ENCODE measurements at places on chromosomes 1 and 21.

DNA sequence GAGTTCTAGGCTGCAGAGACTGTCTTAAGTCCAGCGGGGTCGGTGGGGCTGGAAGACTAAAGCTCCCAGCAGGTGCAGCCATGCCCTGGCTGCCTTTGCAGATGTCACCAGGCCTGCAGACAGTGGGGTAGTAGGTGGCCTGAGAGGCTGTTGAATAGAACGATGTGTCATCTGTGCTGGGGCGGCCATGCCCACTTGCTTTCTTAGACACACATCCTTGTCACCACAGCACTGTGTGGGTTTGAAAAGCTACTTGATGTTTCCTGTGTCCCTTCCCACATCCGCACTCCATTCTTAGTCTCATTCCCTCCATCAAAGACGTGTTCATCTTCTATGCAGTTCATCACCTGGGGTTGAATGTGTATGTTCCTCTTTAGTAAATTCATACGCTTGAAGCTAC lies 184.5 kb upstream of the TMEM51 start:
- no peak for DNase-seq

DNA sequence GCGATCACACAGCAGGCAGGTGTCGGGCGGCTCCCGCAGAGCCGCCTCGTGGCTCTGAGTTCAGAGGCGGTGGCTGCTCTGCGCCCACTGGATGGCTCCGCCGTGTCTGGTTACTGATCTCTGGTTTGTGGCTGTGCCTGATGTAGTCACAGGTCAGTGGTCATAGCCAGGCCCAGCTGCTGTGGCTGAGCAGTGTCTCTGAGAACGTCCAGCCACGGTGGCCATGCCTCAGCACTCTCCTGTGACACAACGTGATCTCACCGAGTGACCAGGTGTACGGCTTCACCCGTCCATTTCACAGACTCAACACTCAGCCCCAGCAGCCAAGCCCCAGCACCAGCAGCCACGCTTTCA lies 61.2 kb downstream of the KCNN3 start:
- no peak for DNase-seq

DNA sequence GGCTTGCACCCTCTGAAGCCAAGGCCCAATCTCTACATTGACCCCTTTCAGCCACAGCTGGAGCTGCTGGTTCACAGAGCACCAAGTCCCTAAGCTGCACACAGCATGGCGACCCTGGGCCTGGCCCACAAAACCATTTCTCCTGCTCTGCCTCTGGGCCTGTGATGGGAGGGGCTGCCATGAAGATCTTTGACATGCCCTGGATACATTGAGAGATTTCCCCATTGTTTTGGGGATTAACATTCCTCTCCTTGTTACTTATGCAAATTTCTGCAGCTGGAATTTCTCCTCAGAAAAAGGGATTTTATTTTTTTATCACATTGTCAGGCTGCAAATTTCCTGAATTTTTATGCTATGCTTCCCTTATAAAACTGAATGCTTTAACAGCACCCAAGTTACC lies 235.8 kb downstream of the COL11A1 start:
- no peak for DNase-seq

DNA sequence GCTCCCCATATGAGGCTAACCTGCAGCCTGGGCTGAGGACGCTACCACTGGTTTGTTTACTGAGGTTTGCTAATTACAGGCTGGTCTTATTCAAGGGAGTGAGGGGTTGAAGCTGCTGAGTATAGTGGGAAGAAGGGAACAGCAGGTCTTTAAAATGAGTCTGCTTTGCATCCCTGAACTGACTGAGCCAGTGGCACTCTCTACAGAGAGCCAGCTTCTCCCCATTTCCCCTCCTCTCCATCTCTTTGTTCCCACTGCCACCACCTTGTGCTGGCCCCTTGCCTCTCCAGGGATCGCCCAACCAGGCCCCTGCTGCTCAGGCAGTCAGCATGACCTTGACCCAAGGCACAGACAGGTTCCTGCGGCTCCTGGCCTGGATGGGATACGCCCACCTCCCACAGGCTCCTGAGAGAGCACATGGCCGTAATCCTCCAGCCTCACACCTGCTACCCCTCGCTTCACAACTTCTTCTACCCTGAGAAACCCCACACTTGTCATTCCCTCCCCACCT lies 45.0 kb downstream of the IER5 start:
- DNase-seq, result no peak

GRCh38 chr1:11358984-11359383 lies 86.0 kb downstream of the UBIAD1 start:
- DNase-seq, result no peak

- DNase-seq, result no peak
Observed at GRCh38 chr1:168333562-168334276, 53.0 kb downstream of the TBX19 start.

- peak; percentile 19 for DNase-seq
Observed at GRCh38 chr1:167428395-167428794, 89.9 kb downstream of the CD247 start.

DNA sequence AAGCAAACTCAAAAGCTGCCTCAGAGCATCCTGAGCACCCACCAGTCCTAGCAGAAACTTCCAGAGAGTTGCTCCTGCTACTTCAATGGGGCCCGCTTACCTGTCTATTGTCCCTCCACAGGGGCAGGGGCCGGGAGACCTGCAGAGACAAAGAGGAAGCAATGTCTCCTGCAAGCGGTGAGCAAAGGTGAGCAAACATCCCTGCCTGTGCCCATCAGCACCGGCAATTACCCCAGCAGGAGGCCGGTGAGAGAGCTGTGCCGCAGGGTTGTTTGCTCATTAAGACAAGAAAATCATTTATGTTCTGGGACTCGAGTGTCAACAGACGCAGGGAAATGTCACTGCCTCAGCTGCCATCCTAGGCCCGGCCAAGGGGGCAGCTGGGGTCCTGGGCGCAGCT lies 53.8 kb upstream of the TARDBP start:
- DNase-seq, result no peak

- DNase-seq, result peak; percentile 62
Observed at GRCh38 chr21:46066591-46067331, 31.2 kb upstream of the COL6A2 start.

GRCh38 chr1:43265431-43265830 lies 4.4 kb upstream of the TMEM125 start:
- no peak for DNase-seq

DNA sequence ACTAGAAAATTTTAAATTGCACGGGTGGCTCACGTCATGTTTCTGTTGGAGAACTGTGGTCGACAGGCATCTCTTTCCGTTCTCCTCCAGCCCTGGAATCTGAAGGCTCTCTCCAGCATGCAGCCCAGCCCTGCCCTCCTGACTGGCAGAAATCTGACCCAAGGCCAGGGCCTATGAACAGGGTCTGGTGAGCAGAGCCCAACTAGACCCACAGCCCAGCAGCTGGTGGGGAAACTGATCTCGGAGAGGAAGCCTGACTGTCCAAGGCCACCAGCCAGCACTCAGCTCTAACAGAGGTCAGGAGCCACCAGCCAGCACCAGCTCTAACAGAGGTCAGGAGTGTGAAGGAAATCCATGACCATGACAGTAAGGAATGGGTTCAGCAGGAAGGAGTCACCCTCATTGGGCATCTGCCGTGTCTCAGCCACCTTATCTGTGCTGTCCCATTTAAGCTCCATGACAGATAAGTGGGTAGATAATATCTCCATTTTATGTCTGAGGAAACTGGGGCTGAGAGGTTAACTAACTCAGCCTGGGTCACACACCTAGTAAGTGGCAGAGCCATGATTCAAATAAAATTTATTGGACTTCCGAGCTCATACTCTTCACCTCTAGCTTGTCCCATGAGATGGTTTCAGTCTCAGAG lies 20.2 kb upstream of the PKP1 start:
- no peak for DNase-seq

- no peak for DNase-seq
Observed at GRCh38 chr1:7613851-7614205, 157.3 kb upstream of the VAMP3 start.

DNA sequence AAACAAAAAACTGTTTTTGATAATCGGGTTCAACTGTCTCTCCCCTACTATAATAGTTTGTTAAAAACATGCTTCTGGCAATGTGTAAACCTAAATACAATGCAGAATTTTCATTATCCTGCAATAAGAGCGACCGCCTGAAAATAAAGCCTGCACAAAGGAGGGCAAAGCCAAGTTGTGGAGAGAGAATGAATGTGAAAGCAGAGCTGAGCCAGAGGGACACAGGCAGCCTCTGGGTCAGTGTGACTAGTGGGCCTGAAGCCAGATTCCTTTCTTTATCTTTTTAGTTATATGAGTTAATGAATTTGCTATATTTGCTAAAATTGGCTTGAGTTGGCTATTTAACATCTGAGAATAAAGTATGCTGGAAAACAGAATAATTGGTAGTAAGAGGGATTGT lies 615.2 kb downstream of the PLA2G4A start:
- DNase-seq, result no peak

GRCh38 chr21:40765811-40766210 lies 81.1 kb downstream of the DSCAM start:
- DNase-seq, result no peak

DNA sequence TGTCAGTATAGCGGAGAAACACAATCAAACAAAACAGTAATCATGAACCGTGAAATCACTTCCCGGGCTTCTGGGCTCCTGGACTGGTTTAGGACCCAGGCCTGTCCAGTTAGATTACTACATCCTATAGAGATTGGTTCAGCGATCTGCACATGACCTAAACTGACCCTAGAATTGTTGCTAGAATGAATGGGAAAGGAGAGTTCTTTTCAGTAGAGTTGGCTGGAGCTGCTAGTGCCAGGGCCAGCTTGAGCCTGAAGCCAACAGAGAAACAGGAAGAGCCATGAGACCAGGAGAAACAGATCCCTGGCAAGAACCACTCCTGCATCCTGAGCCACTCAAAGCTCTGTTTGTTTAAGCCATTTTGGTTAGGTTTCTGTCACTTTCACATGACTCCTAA lies 474.3 kb upstream of the C1orf87 start:
- DNase-seq, result no peak

GRCh38 chr1:89657886-89658285 lies 25.0 kb downstream of the LRRC8C start:
- peak; percentile 44 for DNase-seq

DNA sequence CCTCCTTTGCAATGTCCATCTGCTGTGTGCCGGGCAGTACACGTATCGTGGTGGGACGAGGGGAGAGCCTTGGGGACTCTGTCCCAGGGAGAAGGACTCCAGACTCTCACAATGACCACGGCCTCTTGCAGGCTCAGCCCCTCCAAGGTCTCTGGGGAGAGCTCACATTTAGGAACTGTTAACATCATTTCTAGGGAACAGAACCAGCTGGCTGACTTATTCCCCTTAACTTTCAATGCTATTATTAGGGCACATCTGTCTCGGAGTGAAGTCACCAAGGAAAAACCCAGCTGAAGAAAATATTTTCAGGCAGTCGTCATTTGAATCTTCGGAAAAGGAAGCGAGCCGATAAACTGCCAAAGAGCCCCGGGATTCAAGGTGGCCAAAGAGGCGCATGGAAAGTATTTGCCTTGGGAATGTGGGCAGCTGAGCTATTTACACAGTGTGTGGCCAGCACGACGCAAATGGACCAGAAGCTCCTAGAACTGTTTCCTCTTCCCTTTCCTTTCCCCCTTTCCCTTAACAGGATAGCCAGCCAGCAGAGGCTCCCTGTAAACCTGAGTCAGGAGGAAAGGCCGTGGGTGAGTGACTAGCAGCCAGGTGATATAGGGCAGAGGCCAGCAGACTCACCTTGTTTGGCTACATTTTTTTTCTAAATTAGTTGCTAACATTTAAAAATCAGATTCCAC lies 74.5 kb downstream of the ITPKB start:
- DNase-seq, result peak; percentile 74

GRCh38 chr1:40389871-40390560 lies 16.5 kb downstream of the SMAP2 start:
- DNase-seq, result peak; percentile 58

GRCh38 chr1:94316183-94316582 lies 78.8 kb upstream of the ARHGAP29 start:
- no peak for DNase-seq

DNA sequence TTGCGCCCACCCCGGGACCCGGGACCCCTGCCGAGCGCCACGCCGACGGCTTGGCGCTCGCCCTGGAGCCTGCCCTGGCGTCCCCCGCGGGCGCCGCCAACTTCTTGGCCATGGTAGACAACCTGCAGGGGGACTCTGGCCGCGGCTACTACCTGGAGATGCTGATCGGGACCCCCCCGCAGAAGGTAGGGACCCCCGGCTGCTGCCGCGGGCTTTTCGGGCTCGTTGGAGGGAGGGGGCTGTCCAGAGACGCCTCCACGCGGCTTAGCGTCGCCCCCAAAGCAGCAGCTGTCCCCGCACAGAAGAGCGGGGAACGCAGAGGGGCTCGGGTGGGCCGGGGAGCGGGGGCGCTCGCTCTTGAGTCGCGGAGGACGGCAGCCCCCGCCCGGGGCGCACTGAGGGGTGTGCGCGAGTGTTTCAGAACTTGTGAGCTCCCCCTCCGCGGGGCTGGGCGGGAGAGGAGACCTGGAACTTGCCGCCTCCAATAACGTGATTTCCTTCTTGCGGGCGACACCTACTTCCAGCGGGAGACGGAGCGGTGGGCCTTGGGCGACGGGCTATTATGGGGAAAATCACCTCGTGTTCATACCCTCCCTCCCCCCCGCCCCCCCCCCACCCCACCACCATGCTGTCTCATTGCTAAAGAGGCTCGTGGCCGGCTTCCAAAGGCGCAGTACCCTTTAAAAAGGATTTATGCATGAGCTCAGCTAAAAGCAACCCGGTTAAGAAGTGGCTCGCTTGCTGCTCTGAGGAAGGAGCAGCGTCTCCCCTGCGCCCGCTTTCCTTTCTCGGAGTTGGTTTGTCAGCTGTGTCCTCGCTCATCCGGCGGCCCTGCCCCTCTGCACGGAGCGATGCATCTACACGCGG lies 664 bp downstream of the BACE2 start:
- peak; percentile 62 for DNase-seq

DNA sequence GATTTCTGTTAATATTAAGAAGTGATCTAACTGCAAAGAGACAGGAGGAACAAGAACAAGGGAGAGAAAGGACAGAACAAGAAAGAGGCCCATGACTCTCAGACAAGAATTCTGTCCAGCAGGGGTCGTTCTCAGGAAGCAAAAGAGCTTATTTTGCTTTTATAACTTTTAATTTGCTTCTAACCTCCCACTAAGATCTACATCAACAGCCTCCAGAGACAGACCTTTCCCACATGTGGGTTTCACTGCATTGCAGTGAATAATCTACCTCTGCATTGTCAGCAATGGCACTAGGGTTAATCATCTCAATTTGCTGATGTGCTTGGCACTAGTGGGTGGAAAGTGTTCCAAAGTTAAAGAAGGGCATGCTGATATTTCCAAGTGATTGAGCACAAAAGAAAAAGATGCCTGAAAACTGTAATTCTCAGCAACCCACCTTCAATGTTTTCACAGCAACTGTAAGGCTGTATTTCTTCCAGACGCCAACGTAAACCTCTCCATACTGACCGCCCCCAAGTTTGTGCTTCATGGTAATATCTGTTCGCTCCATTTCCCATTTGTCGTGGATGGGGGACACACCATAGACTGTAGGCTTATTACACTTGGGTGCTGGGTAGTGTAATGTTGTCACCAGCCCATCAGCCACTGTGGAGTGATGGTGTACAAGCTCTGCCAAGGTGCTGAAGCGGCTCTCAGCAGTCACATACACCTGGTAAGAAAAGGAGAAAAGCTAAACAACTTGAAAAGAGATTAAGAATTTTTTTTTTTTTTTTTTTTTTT lies 39.5 kb downstream of the TOR3A start:
- peak; percentile 69 for DNase-seq

All from astrocyte of the spinal cord (primary cell).